Peyer's patch (tissue), 4 donors: ENCODE measurements at places on chromosomes 16 and 17.

DNA sequence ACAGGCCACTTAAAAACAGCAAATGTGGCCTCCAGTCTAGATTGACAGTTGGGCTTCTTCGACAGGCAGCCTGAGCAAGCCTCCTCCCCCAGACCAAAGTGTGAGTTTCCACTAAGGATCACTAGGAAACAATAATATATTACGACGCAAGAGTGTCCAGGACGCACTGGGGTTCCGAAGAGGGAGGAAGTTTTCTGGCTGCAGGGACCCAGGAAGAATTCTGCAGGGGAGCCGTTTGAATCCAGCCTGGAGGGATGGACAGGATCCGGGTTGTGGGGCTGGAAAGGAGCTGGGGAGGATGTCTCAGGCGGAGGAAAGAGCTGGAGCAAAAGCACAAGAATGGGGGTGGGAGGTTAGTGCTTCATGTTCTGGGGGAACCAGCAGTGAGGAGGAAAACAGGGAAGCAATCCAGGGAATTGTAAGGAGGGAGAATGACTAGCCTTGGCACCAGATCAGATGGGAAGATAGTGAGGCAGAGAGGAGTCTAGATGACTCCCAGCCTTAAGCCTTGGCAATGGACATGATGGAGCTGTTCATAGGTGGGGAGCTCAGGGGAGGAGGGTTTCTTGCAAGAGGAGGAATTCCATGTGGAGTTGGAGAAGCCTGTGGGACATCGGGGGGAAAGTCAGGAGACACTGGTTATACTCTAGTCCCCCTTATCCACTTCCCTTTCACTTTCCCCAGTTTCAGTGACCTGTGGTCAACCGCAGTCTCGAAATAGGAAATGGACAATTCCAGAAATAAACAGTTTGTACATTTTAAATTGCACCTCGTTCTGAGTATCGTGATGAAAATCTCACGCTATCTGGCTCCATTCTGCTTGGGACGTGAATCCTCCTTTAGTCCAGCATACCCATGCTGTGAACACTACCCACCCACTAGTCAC, 26.6 kb downstream of the NGFR start:
- DNase-seq: no peak

GRCh38 chr16:4882000-4882632, 34.8 kb downstream of the UBN1 start:
- DNase-seq: no peak

DNA sequence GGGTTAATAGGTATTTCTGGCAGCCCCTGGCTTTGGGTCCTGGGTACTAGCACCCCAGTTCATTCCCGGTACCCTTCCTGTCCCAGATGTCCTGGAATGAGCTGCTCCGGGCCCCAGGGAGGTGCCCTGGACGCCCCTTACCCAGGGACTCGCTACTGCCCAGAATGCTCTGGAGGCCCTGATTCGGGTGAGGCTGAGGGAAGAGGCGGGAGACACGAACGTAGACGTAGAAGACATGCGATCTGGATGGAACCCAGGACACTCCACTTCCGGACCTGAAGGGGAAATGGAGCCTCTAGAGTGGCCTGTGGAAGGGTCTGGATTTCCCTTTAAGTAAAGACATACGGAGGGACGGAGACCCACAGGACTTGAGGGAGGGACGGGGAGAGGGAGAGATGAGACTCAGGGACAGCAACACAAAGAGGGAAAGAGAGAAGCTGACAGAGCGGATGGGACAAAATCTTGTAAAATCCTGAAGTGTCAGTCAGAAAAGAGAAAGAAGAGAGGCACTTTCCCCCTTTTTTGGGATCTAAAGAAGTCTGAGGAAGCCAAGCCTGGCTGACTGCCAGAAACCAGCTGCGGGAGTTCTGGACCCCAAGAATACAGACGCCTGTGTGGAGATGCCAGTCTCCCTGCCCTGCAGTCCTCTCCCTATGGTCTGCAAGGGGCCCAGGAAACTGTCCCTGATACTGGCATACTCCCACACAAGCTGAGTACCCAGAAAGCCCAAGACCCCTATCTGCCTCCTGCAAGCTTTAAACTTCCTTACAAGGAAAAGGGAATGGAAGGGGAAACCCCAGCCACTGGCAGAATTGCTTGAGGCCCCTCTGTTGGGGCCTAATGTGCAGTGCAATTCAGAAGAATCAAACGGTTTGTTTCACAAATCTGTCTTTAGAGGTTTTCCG, 1.0 kb upstream of the HOXB13 start:
- no peak for DNase-seq

DNA sequence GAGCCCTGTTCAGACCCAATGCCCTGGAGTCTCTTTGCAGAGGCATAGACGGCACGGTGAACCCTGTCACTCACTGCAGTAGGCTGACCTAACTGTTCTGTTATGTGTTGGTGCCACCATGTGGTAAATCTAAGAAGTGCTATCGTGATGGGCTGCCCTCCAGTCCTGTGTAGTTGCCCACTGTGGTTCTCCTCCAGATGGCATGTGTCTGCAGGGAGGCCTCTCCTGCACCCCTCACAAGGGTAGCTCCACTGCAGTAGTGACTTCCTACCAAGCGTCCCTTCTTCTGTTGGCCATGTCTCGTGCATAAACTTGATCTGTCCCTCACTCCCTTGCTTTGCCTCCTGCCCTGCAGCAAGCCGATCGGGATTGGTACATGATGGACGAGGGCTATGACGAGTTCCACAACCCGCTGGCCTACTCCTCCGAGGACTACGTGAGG, 5.8 kb downstream of the DHX38 start:
- DNase-seq: no peak

- no peak for DNase-seq
These were observed 90.2 kb downstream of the MARCHF10 start for GRCh38 chr17:62717889-62718288.

DNA sequence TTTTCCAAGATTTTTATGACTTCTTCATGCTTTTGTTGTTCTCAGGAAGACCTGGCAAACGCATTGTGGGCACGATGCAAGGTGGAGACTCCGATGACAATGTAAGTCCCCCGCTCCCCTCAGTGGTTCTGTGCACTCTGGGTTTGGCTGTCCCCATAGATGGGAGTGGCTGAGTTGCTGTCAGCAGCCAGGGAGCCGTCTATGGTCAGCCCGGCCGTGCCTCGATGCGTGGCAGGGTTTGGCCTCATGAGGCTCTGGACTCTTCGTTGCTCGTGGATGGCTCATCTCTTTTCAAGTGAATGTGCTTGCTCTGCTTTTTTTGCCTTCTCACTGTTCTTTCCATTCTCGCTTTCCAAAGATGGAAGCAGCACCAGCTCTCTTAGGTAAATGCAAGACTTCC, 31.9 kb downstream of the CLUAP1 start:
- DNase-seq: no peak

DNA sequence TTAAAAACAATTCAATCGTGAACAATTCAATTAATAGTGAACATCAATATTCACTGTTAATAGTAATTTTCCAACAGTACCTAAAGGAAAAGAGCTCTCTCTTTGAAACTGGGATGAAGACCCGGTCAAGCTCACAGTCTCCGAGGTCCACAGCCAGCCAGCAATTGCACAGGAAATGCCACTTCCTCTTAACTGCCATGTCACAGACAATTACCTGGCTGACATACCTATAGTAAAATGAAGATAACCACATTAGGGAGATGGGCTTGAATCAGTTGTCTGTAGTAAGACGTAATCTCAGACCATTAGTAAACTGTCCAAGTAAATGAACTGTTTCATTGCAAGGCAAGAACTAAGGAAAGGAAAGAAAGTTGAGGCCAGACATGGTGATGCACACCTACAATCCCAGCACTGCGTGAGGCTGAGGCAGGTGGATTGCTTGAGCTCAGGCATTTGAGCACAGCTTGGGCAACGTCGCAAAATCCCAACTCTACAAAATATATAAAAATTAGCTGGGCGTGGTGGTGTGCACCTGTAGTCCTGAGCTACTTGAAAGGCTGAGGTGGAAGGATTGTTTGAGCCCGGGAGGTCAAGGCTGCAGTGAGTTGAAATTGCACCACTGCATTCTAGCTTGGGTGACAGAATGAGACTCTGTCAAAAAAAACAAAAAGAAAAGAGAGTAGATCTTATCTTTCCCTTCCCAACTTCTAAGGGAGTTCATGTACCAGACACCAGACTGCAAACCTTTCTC, 36.9 kb downstream of the PKD1L3 start:
- no peak for DNase-seq

DNA sequence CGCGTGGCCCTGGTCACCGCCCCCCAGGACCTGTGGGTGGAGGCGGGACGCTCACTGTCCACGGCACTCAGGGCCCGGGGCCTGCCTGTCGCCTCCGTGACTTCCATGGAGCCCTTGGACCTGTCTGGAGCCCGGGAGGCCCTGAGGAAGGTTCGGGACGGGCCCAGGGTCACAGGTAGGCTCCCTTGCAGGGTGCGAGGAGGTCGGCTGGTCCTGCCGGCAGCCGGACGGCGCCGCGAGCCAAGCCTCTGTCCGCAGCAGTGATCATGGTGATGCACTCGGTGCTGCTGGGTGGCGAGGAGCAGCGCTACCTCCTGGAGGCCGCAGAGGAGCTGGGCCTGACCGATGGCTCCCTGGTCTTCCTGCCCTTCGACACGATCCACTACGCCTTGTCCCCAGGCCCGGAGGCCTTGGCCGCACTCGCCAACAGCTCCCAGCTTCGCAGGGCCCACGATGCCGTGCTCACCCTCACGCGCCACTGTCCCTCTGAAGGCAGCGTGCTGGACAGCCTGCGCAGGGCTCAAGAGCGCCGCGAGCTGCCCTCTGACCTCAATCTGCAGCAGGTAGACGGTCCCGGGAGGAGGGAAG, 1.3 kb downstream of the GUCY2D start:
- DNase-seq: no peak

DNA sequence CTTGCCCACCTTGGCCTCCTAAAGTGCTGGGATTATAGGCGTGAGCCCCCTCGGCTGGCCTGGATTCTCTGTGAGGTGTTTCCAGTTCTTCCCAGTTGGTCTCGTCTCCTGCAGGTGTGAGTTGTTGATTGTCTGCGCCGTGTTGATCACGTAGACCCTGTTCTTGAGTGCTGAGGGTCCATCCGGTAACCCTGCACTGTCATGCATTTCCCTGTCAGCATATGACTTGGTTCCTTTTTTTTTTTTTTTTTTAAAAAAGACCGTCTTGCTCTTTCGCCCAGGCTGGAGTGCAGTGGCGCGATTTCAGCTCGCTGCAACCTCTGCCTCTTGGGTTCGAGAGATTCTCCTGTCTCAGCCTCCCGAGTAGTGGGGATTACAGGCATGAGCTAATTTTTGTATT, 17.3 kb downstream of the MGRN1 start:
- no peak for DNase-seq

DNA sequence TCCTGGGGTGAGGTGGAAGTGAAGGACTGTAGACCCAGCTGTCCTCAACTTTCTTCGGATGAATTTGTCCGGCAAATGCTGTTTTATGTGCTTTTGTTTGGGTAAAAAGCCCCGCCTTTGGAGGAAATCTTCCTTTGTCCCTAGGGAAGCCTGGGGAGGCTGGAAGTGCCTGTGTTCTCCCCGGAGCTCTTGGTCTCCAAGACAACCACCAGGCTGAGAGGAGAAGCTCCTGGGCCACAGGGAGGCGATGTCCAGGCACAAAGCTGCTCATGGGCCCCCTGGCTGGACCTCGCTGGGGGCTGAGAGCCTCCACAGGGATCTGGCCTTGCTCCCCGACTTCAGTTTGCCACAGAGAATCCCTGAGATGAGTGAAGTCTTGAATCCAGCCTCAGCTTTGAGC, 293.1 kb upstream of the N4BP1 start:
- no peak for DNase-seq

DNA sequence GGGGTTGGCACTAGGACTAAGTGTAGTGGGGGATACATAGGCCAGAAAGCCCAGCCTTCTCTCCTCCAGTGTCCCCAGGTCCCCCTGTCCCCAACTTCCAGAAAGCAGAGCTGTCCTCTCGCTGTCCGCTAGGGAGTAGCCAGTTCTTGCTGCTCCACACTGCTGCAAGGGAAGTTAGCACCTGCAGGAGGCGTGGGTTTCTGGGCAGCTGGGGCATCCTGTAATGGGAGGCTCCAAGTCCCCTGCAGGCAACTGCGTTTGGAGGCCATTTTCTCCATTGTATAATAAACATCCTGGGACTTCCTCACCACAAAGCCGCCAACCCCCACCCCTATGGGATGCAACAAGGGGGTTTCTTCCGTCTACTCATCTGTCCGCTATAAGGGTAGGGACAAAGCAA, 1.7 kb downstream of the RPRML start:
- no peak for DNase-seq

- peak; percentile 95 for DNase-seq
These were observed 697 bp downstream of the CTF1 start for GRCh38 chr16:30896889-30897733.

DNA sequence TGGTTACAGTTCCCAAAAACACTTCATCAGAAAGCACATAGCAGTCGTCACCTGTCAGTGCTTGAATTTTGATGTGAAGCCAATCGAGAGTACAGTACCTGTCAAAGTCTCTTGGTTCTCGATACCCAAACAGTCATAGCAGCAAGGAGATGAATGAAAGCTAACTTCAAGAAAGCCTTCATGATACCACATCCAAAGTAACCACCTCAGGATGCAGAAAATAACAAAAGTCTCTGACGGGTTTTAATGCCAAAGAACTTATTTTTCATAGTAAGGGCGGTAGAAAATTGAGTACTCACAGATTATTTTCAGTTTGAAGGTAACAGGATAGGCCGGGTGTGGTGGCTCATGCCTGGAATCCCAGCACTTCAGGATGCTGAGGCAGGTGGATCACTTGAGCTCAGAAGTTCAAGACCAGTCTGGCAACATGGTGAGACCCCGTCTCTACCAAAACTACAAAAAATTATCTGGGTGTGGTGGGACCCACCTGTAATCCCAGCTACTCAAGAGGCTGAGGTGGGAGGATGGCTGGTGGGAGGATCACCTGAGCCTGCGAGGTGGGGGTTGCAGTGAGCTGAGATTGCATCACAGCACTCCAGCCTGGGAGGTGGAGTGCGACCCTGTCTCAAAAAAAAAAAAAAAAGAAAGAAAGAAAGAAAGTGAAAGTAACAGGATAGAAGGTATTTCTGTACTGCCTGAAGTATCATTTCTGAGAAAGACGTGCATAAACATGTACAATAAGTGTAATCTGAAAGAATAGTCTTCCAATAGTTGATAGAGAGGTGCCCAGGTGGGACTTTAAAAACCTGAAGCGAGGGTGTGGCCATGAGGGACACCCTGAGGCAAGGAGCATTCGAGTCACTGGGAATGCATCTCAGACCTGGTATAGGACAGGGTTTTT, 15.4 kb downstream of the MFSD11 start:
- DNase-seq: no peak

DNA sequence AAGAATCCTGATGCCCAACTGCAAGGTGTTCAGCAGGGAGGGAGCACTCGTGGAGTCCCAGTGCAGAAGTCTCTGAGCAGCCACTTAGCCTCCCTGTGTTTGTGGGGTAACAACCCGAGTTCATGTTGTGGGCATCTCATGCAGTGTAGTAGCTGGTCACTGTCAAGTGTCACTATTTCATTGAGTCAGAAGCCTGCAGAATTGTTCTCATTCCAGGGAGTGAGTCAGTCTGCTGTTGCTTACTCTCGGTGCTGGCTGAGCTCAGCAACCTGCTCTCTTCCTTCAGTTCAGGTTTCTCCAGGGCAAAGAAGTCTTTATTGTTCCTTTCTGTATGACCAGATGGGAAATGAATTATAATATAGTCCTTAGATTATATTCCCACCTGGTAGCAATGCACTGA, 24.1 kb downstream of the HMOX2 start:
- DNase-seq: no peak
